ENCODE measurements at places on chromosomes 7 and 10.
A peak's percentile ranks its signal among the peaks of the same experiment; 100 is the strongest.

- DNase-seq, result no peak
Observed at GRCh38 chr10:32995751-32996150, 37.7 kb upstream of the ITGB1 start.

DNA sequence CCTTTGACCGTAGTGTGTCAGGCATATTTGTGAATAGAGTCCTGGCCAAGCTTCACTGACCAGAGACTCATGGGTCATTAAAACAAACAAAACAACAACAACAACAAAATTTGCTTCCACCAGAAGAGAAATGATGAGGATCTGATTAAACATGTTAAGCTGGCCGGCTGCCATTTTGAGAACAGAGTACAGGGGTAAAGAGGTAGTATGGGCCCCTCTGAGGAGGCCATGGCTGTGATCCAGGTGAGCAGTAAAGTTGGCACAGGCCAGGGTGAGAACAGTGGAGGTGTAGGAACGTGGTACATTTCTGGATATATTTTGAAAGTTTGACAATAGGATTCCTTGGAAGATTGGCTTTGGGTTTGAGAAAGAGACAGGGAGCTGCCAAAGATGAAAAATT lies 252.5 kb downstream of the TWIST1 start:
- no peak for DNase-seq

GRCh38 chr7:47514818-47515217 lies 67.1 kb downstream of the TNS3 start:
- no peak for DNase-seq

GRCh38 chr7:27191161-27191731 lies 6.2 kb upstream of the HOXA11 start:
- peak; percentile 22 for DNase-seq

DNA sequence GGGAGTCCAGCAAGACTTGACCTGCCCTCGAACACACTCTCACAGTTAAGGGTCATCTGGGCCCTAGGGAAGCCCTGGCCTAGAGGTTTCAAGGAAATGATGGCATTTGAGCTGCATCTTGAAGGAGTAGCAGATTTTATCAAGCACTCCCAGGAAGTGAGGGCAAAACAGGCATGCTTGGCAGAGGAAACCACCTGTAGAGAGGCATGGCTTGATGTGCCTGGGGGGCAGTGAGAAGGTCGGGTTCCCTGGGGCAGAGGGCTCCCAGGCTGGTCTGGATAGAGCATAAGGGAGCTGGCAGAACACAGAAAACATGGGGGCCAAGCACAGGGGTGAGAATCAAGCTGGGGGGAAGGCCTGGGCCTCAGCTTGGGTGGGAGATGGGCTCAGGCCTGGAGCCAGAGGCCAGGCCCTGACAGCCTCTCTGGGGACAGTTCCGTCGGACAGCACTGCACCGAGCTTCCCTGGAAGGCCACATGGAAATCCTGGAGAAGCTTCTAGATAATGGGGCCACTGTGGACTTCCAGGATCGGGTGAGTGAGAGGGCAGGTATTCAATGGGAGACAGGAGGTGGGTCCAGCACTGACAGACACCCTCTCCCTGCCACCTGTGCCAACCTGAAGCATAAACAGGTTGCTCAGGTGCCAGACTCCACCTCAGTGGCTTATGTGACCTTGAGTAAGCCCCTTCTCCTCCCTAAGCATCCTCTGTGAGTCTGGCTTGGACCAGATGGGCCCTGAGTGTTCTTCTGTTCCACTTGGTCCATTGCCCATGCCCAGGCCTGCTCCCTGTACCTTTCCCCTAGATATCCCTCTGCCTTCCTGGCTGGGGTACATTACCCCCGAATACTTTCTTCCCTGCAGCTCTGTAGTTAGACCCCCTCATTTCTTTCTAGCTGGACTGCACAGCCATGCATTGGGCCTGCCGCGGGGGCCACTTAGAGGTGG lies 3.5 kb upstream of the HOGA1 start:
- no peak for DNase-seq

GRCh38 chr10:122098924-122099323 lies 110.0 kb downstream of the TACC2 start:
- DNase-seq, result peak; percentile 68

DNA sequence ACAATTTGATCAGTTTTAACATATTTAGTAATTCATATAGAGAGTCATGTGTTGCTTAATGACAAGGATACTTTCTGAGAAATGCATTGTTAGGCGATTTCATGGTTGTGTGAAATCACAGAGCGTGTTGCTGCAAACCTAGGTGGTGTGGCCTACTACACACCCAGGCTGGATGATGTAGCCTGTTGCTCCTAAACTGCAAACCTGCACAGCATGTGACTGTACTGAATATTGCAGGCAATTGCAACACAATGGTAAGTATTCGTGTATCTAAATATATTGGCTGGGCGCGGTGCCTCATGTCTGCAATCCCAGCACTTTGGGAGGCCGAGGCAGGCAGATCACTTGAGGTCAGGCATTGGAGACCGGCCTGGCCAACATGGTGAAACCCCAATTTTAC lies 73.7 kb upstream of the BAIAP2L1 start:
- no peak for DNase-seq

DNA sequence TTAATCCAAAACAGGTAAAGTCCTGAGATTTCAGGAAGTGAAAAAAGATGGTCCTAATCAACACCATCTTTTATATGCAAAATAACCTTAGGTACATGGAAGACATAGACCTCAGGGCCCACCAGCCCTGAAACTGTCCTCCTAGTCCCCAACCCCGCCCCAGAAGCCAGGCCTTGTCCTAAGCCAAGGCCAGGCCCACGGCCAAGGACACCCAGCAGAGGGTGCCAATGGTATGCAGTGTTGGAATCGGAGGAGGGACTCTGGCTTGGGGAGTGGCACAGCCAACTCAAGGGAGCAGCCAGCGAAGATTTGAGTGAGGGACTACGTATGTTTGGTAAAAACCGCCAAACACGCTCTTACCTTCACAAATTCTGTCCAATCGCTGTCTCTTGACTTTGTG lies 96.7 kb downstream of the ZRANB1 start:
- DNase-seq, result no peak

DNA sequence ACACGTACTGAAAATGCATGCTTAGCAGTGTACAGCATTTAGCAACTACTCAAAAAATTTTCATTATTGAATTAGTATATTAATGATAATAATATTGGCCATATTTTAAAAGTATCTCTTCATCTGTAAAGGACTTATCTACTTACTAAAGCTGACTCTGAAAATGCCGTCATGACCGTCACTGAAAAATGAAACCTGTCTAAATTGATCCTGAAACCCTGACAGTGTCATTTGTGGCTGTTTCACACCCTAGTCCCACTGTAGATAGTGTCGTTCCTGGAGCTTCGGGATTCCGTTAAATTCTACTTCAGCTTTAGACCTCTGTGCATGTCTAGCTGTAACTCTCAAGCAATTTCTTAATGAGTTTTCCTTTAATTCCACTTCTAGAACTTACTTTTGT lies 35.8 kb upstream of the EZH2 start:
- no peak for DNase-seq

DNA sequence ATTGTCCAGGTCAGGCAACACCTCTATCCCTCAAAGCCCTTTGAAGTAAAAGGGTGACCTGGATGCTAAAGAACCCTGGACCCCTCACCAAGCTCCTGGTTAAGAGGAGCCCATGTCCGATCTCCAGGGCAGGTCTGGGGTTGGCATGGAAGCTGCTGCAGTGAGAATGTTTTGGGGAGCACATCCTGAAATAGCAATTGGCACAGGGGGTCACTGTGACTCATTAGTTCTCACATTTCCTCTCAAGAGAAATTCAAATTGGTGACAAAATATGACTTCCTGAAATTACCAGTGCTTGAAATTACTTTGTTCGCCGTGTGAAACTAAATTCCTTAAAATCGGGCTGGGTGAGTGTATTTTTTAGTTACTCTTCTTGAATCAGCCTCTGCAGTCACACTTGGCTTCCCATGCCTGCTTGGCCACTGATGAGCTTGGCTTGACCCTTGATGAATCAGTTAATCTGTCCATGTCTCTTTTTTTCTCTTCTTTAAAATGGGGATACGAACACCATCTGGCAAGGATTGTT lies 18.8 kb upstream of the ARHGAP22 start:
- DNase-seq, result no peak

GRCh38 chr10:34526186-34526585 lies 288.9 kb downstream of the PARD3 start:
- peak; percentile 18 for DNase-seq

DNA sequence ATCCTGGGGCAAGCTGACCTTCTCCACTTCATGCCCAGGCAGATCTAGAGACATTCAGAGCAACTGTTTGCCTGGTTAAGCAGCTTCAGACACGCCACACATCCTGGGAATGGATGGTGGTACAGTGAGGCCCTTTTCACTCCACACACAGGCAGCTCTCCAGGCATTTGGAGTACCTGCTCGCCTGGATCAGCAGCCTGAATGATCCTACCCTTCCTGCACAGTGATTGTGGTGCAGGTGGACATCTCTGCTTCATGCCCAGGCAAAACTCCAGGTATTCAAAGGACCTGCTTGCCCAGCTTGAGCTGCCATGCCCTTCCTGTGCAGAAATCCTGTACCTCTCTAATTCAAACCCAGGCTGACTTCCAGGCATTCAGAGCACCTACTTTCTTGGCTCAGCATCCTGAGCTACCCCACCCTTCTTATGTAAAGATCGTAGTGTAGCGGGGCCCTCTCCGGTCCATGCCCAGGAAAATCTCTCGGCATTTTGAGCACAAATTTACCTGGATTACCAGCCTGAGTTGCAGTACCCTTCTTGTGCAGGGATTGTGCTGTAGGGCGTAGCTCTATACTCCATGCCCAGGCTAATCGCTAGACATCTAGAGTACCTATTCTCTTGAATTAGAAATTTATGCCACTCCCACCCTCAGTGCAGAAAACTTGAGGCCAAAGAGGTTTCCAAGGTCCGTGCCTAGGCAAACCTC lies 972.8 kb downstream of the ANKRD7 start:
- DNase-seq, result no peak

- DNase-seq, result no peak
Observed at GRCh38 chr7:4107839-4108238, 574.3 kb upstream of the FOXK1 start.

GRCh38 chr10:122051609-122052385 lies 62.8 kb downstream of the TACC2 start:
- peak; percentile 62 for DNase-seq

DNA sequence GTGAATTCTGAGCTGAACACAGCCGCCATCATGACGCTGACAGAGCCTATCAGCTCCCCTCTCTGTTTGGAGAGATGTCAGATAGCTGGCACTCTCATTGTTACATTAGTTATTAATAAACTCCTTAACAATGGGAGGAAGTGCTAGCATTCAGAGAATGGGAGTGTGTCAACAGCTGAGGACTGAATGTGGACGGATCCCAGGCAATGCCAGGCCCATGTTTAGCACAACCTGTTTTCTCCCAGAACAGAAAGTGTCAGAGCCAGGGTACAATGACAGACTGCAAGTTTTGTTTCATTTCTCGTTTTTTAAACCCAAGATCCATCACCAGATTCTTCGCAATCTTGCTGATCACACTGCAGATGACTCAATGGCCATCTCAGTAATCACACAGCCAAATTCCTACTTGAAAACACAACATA lies 99.6 kb downstream of the PRPF18 start:
- DNase-seq, result no peak

GRCh38 chr7:23687011-23687410 lies 7.0 kb downstream of the FAM221A start:
- no peak for DNase-seq

- DNase-seq, result no peak
Observed at GRCh38 chr7:25594728-25595127, 366.4 kb upstream of the NPVF start.

DNA sequence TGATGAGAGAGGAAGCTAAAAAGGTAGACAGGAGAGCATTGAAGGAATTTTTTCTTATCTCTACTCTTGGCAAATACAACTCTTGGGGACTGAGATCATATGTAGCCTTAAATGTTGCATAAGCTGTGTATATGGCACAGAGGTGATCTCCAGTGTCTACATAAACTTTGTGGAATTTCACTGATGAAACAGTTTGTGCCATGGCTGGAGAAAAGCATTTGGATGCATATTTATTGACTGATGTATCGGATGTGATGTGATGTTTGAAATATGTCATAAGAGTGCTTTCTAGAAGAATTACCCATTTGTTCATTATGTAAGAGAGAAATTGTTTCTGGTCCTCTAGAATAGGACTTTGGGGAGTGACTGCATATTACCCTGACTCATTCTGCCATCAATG lies 244.9 kb upstream of the LRRTM3 start:
- no peak for DNase-seq

DNA sequence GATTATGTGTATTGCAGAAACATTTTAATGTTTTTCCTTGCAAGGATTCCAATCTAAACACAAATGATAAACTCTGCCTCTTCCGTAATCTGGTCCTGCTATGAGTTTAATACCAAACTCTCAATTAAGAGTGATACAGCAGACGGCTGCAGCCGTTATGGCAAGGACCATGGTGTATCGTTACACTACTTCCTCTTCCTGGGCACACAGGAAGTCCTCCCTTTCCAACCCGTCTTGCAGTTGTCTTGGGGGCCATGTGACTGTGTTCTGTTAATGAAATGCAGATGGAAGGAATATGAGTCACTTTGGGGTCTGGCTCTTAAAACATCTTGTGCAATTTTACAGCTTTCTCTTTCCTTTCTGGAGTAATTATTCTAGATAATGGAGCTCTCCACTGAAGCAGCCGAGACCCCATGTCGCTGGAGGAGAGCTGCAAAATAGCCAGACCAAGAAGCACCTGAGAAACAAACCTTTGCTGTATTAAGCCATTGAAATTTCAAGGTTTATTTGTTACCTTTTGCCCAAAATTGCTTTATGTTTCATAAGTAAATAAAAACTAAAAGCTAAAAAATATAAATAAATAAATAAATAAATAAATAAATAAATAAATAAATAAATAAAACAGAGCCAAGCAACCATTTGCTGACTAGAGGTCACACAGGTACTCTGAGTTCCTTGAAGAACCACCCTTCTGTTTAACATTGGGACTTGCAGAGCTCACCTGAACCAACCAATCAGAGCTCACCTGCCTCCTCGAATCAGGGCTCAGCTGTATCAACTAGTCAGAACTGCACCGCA lies 74.7 kb downstream of the FRMPD2 start:
- no peak for DNase-seq

DNA sequence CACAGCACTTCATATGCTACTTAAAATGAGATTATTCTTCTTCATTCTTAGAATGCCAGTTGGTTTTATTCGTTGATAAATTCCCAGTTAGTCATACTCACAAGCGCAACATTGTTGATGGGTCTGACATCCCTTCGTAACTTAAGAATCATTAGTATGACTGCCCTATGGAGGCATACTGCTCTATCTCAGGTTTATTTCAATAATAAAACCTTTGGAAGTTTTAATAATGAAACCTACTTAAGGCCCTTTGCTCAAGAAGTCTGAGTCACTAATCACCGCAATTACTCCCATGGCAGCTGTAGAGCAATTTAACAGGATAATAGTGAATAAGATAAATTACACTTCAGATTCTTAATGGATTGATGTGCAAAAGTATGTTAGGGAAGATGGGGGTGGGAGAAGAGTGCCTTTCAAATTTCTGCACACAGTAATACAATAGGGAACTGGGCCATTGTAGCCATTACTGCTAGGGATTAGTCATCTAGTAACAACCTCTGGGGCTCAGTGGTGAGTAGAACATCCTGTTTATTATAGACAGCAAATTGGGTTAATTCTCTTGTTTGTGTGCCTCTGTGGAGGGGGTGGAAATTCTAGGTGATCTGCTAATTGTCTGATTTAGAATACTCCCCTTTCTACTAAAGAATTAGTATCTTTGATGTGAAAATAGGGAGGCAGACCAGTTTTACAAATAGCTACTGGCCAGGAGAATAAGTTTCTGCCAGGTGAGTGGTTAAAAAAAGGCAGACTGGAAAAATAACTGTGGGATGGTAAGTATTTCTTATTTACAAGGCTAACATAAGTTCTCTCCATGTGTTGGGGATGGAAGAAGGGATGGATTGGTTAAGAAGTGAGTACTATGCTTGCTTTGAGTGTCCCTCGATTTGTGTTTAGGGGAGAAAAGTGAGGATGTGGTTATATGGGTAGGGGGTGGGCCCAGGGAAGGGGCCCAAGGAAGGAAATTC lies 74.5 kb upstream of the VKORC1L1 start:
- DNase-seq, result no peak

Data from right hindlimb (tissue), 1 donor.